ENCODE measurements at places on chromosomes 16 and 17.

DNA sequence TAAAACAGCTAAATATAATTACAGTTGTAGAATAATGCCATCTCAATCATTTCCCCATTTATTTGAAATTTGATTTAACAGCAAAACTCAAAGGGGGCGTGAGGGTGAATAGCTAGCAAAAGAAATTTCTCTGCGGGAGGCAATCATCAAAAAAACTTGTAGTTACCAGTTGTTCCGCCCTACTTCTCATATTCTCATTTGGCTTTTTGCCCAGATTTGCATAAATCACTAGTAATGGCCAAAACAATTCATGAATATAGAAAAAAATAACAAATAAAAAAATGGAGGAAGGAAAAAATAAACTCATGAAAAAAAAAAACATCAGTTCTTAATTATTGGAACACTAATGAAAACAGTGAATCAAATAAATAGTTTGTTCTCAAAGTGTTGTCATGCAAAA, 722.6 kb upstream of the KIF2B start:
- H3K4me1 ChIP-seq = no peaks in the 10 kb centered on the region
- no peaks in the 10 kb centered on the region for H3K27me3 ChIP-seq
- H3K4me3 ChIP-seq = no peak overlapping the region
- no peaks in the 10 kb centered on the region for H3K36me3 ChIP-seq
- no peak for DNase-seq
- H3K27ac ChIP-seq = no peak overlapping the region

- no peak overlapping the region for H3K4me3 ChIP-seq
- H3K27ac ChIP-seq = no peak overlapping the region
- H3K36me3 ChIP-seq = no peaks in the 10 kb centered on the region
- H3K27me3 ChIP-seq = peaks cover 9% of the 10 kb centered on the region
These were observed 85.3 kb upstream of the FOXF1 start for GRCh38 chr16:86424985-86425384.

GRCh38 chr17:50620858-50621257, 13.8 kb upstream of the ABCC3 start:
- no peak overlapping the region for H3K27ac ChIP-seq
- no peaks in the 10 kb centered on the region for H3K27me3 ChIP-seq
- no peaks in the 10 kb centered on the region for H3K4me1 ChIP-seq
- DNase-seq = no peak

GRCh38 chr16:3595110-3595486, 16.3 kb downstream of the SLX4 start:
- no peaks in the 10 kb centered on the region for H3K4me1 ChIP-seq
- no peaks in the 10 kb centered on the region for H3K27me3 ChIP-seq
- H3K36me3 ChIP-seq = peaks cover 8% of the 10 kb centered on the region
- no peak overlapping the region for H3K27ac ChIP-seq
- H3K4me3 ChIP-seq = no peak overlapping the region
